ENCODE measurements at places on chromosomes 4 and X. TPM values are rescaled to one million over a fixed set of nuclear protein-coding genes. Genes with fewer than 3 reads are reported as not detected.

- no peak for DNase-seq
Measured at GRCh38 chr4:176142253-176142652, 53.1 kb downstream of the SPATA4 start.

CSAG3 gene
- total RNA-seq: 0.52 TPM

DNA sequence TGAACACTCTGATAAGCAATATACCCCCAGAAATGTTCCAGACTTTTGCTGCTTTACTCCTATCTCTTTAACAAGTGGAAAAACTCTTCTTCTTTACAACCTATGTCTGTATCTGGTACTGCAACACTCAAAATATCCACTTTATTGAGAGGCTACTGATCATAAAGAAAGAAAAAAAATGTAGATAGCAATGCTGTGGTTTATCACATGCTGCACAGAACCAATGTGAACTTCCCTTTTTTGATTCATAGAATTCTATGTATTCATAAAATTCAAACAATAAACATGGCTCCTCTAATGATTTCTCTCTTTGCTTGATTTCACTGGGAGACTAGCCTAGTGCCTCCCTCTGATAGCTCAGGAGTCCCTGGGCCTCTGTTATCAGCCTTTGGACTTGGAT, 223.5 kb downstream of the ZNF674 start:
- DNase-seq: no peak

ETDA gene
- total RNA-seq: not detected

HS3ST1 gene
- total RNA-seq: 1.5 TPM

- DNase-seq: no peak
Measured at GRCh38 chr4:3311095-3311372, 18.2 kb downstream of the RGS12 start.

ARAP2 gene
- total RNA-seq: 67.0 TPM

GRCh38 chrX:8090906-8091305, 80.2 kb downstream of the VCX2 start:
- no peak for DNase-seq

DNA sequence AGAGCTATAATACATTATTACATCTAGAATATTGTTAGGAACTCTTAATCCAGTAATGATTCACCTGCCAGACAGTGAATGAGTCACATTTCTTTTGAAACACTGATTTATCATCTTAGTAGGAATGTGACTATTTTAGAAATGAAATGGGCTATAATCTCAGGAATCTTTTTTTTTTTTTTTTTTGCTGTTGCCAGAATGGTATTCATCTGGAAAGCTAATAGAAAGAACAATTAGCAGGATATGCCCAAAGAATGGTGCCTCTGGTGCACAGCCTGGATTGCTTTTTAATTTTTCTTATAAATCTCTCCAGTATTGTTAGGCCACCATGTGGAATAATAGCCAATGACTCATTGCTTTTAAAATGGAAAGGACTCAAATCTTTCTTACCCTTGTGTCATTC, 181.1 kb upstream of the SMIM31 start:
- DNase-seq: no peak

BGN gene
- 3.4 TPM for total RNA-seq

DNA sequence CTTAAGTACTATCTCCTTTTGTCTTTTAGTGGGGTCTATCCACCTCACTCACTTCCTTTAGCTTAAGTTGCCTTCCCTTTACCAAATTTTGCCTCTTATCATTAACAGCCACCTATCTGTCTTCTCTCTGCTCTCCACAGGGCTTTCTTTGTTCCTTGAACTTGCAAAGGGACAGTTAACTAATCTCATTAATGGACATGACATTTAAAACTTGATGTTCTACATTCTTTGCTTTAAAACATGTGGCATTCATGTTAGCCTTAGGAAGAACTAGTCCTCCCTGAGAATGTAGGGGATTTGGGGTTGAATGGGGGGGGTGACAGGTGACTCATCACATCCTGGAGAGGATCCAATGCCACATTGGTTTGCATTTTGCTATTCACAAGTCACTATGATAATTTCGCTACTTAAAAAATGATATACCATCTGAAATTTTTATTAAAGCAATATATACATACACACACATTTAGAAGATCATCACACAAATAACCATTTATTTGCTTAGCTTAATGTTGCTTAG, 41.0 kb upstream of the DMD start:
- no peak for DNase-seq

DNA sequence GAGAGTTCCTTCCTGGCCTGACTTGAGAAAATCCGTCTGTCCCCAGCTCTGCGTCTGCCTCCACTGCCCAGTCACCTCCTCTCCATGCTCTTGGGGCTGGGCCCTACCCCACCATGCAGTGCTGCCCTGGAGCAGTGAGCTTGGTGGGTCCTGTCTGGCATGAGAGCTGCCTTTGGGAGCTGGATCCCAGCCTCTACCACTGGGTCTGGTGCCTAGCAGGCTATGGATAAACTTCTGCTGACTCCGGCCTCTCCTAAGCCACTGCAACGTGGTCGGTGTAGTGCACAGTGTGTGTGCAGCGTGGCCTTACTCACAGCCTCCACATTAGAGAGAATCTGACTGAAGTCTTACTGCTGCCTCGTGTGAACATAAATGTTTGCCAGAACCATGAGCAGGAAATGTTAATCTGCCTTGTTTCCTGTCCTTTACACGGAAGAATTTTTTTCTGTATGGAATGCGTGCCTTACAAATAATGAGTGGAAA, 47.6 kb downstream of the HTT start:
- DNase-seq: no peak

DNA sequence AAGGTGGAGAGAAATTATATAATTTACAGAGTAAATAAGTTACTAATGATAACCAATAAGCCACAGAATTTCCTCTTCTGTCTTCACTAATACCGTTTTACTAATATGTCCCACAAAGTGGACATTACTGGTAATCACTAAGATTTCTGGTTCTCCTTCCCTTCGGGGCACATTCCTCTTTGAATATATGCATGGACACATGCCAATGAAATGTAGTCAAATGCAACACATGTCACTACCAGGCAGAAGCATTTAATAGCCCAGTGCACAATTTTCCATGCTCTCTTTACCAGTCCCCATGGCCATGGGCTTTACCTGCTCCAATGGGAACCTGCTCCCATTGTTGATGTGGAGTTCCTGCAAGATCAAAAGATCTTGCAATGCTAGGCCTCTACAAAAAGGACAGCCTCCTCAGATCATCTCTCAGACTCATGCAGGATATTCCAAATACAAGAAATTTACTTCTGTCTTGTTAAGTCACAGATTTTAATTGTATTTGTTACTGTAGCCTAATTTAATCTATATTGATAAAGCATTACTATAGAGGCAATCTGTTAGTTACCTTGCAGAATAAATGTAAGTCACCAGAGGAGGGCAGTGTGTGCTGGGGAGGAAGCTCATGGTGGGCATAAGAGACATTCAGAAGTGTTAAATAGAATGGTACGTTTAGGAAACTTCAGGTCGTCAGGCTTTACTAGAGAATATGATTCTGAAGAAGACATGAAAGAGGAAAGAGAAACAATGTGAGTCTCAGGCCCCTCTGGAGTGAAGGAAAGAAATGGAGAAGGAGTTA, 37.1 kb upstream of the INPP4B start:
- DNase-seq: no peak

DNA sequence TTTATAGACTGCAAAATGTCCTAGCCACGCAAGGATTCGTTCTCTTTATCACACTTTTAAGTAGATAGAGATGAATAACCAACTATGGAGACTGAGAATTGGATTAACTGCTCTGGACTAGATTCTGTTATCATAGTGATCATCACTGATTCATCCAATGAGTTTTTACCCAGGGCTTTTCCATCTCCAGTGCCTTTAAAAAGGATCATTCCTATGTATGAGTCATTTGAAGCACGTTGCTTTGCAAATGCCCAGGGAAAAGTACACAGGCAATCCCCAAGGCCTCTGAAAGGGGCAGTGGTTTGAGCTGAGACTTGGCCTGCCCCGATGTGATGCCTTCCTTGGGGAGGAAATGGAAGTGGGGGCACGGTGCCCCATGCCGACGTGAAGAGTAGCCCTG, 122.7 kb upstream of the PSAPL1 start:
- no peak for DNase-seq

DNA sequence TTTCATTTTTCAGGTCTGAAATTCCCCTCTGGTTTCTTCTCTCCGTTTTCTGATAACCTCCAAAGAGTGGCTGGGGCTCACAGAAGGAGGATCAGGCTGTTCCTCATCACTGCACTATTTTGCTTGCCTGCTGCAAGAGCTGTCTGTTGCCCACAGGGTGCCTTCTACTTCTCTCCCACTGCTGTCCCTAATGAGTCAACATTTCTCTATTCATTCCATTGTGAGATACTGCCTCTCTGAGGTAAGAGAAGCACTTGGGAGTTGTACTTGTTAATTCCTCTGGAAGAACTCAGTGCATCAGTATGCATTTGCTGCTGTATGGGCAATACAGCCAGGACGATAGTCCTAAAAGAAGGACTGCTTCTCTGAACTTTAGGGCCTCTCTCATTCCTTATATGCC, 34.8 kb downstream of the CT47B1 start:
- DNase-seq: no peak

MND1 gene
- total RNA-seq: 32.7 TPM

GRCh38 chr4:174324725-174325124, 41.0 kb downstream of the CEP44 start:
- no peak for DNase-seq

DNA sequence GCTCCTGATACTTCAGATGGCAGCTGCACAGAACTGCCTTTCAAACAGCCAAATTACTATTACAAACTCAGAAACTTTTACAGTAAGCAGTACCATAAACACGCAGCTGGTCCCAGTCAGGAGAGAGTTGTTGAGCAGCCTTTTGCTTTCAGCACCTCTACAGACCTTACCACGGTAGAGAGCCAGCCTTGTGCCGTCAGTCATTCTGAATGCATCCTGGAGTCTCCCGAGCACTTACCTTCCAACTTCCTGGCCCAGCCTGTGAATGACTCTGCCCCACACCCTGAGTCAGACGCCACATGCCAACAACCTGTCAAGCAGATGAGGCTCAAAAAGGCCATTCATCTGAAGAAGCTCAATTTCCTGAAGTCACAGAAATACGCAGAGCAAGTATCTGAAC, 12.4 kb downstream of the ZBTB49 start:
- no peak for DNase-seq

GRCh38 chr4:178347111-178347510, 904.9 kb upstream of the AGA start:
- no peak for DNase-seq

DNA sequence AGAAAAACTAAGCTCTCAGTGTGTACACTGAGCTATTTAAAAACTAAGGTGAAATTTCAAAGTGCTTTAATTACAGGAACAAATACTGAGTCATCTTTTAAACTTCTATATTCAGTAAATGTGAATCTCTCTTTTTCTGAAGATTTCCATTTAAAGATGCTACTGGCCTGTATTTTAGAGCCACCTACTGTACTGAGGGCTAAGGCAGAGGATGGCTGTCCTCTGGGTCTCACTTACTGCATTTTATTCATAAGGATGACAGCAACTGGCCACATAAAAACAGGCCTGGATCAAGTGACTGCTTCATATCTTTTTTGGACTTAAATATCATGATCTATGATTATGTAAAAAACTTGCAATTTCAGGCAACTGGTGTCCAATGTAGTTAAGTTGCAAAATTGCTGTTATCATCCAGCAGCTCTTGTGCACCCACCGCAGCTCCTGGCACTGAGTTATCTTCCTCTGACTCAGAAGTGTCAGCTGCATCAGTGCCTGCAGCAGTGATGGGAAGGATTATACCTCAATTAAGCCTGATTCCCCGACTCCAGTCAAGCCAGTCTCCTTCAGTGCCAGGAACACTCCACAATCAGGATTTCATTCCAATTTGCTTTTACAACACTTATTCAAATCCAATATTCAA, 1073.7 kb downstream of the PDHA2 start:
- no peak for DNase-seq

DNA sequence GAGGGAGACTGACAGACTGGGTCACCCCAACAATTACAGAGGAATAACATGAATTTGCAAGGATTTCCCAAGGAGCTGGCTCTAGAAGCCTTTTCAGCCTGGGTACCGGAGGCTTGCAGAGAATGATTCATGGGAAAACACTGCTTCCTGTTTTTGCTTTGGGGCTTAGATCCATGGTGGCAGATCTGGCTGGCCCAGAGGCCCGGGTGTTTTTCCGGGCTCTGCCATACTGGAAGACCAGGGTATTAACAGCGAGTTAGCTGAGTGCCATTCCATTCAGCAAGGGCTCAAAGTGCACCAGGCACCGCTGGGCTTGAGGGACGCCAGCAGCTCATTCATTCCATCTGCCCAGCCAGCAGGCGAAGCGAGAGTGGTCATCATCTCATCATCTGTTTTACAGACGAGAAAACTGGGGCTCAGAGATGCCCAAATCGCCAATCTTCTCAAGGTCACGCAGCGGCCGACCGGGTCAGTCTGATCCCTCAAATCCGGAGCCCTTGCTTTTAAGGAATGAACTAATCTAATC, 1.3 kb downstream of the WDR1 start:
- DNase-seq: no peak

DNA sequence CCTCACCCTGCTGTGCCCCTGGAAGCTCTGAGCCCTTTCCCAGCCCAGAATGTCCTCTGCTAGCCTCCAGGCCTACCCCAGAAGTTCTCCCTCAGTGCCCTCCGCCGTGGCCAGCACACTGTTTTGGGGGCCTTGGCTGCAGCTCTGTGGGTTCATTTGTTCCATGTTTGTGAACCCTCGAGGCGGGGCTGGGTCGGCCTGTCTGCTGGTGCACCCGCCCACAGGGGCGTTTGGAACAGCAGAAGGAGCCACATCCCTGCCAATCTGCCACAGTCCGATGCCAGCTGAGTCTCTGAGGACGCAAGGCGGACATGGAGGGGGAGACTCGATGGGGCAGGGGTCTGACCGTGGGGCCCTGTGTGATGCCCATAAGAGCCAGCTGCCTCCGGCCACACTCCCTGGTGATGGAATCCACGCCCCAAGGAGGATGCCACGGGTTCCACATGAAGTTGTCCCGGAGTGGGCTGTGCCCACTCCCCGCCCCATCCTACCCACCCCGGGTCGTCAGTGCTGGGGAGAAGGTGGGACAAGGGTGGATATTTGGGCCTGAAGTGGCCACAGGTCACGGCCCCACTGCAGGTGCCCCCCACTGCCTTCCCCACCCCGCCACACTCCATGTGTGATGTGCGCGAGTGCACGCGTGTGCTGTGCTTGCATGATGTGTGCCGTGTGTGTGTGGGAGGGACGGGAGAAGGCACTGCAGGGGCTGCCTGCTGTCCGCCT, 7.1 kb downstream of the ATP5ME start:
- DNase-seq: no peak

DNA sequence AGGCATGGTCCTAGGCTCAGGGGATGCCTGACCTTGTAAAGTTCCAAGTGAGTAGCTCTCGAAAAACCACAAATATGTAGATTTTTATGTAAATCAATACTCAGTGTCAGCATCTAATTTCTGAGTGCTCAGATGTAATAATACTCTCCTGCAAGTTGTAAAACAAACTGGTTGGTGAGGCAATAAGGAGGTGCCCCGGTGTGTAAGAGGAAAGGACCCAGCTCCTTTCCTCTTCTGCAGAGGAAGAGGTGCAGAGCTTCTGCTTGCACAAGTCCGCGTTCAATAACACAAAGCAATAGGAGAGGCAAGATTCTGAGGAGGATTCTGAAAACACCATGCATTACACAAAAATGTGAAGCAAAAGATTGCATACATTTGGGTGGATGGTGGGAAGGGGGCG, 43.6 kb upstream of the ENPP6 start:
- no peak for DNase-seq
